Ecto neural progenitor cell (in vitro differentiated cells): ENCODE measurements at places on chromosomes 7 and 10.

DNA sequence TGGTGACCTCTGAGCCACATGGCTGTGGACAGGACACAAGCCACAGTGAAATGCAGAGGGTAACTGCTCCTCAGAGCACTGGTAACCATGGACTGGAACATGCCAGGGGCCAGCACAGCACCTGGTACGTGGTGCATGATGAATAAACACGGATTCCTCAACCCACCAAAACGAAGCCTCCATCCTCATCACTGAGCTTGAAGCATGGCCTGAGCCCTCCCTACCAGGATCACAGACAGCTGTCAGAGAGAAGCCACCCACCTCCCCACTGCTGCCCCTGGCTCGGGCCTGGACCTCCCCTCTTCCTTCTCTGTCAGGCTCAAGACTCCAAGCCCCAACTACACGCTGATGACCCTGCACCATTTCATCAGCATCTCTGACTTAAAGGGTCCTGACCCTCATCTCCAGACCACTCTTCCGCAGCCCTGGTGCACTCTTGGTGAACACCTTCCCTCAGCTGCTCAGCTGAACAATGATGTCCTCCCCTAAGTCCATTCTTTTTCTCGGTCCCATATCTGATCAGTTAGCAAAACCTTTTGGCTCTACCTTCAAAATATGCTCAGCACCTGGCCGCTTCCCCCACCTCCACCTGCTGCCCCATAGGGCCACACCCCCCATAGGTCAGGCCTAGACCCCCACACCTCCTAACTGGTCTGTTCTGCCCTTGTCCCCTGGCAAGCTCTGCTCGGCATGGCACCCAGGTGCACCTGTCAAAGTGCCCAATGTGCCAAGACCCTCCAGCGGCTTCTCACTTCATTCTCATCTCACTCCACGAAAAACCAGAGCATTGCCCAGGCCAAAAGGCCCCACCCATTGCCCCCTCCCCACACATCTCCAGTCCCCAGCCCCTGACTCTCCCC, 141.1 kb downstream of the MAPK8 start:
- DNase-seq = no peak

- no peak for DNase-seq
These were observed 213.2 kb upstream of the HPS1 start for GRCh38 chr10:98659951-98660350.

- no peak for DNase-seq
These were observed 222.9 kb upstream of the PITRM1 start for GRCh38 chr10:3395458-3395861.

DNA sequence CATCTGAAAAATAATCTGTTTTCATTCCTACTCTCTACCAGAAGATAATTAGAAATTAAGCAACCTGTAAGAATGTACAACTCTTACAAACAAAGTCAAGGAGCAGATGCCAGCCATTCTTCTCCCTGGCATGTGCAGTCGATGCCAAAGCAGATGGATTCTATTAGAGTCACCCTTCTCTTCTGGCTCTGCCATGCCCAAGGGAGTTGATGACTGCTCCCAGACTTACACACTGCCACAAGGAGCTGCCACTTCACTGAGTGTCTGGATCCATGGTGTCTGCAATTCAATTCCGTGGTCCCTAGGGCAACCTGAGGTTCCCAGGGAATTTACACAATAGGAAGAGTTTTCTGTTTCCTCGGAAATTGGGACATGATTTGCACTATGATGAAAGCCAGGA, 89.1 kb upstream of the IFRD1 start:
- no peak for DNase-seq

DNA sequence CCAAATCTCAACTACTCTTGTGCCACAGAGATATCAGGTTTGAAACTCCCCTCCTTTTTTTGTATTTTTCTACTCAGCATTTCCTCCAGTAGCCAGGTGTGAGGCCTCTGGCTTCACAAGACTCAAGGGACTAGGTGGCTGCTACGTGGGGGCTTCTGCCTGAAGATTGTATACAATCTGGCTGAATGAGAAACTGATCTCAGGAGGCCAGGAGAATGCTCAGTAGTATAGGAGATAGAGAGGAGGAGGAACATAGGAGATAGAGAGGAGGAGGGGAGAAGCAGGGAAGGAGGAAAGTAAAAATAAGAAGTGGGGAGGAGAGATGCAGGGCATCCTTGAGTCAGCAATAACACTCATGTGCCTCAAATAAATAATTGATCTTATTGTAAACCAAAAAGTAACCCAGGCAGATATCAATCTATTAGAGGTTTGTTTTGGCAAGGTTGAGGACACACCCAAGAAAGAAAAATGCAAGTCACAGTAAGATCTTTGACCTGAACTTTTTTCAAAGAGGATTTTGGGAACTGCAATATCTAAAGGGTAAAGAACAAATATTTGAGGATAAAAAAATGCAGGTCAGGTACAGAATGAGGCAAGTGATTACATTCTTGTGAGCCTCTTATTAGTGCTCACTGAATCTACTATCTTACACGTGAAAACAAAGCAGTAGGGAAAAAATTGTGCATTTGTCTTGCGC, 36.8 kb downstream of the AKR1C8 start:
- DNase-seq = no peak

DNA sequence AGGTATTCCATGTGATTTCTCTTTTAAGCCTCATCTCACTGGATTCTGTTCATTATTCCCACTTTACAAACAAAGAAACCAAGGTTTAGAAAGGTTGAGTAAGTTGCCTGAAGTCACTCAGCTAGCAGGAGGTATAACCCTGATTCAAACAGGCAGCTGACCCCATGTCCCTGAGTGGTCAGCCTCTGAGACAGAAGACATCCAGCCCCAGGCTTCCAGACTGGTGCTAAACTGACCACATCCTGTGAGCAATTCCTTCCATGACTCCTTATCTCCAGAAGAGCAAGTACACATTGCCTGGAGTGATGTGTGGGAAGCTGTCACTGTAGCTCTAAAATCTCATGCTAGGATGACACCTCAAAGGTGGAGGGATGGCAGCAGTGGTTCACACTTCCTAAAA, 3.7 kb downstream of the PLPP4 start:
- DNase-seq = no peak

GRCh38 chr10:128149267-128150014, 23.2 kb upstream of the MKI67 start:
- DNase-seq = no peak

- DNase-seq = no peak
These were observed 80.7 kb downstream of the PHTF2 start for GRCh38 chr7:77879272-77879671.

GRCh38 chr10:63584725-63585035, 63.5 kb downstream of the REEP3 start:
- no peak for DNase-seq

DNA sequence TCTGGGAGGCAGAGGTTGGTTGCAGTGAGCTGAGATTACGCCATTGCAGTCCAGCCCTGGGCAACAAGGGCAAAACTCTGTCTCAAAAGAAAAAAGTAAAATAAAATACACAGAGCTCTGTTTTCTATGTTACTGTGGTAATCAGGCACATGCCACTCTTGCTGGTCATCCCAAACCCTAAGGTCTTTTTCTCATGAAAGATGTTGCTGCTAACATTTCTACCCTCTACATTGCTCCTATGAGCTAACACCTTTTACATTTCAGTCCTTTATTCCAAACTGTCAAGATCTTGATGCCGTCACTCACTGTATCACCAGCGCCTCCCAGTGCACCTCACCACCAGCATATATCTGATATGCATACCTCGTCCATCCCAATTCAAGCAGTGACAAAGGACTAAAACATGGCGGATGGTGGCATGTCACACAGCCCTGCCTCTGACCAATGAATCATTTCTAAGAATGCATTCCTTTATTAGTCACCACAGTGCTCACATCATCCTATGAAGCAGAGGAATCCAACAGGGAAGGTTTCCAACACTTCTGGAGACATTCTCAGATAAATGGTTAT, 4.3 kb downstream of the DAGLB start:
- DNase-seq = no peak

DNA sequence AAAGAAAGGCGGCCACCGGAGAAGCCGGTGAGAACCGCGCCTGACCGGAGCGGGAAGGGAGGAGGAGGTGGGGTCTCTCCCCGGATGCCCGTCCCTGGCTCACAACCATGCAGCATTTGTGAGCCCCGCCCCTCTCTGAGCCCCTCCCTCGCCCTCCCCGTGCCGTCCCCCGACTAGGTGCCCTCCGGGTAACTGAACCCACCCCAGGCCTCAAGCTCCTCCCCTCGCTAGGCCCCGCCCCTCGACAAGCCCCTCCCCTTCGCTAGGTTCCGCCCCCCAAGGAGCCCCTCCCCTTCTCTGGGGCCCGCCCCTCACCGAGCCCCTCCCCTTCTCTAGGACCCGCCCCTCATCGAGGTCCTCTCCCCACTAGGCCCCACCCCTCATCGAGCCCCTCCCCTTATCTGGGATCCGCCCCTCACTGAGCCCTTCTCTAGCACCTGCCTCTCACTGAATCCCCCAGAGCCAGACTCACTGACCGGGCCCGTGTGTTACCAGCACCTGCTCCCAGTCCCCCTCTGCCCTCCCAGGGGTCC, 42.2 kb upstream of the HSPB1 start:
- DNase-seq = peak; percentile 97

DNA sequence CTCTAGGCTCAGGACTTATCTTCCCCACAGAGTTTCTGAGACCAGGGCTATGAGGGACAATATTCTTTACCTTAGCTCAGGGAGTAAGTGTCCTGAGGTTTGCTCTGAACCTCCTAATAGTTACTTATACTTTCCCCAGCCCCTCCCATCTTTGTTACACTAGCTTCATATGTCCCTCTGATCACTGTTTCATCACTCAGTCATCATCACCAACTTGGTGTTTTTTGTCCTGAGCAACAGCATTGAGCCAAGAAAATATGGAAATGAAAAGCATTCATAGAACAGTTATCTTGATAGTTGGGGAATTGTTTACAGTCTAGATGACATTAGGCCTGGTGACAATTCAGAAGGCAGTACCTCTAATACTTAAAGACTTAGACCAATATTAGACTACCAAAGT, at the start of gene PRSS37:
PRSS37 (minus strand) TSS at position 101 of the 400 bp plus-strand sequence. CDS start 436 bp downstream, outside the sequence.
- no peak for DNase-seq

GRCh38 chr10:23096802-23097549, 1.6 kb downstream of the MSRB2 start:
- no peak for DNase-seq

DNA sequence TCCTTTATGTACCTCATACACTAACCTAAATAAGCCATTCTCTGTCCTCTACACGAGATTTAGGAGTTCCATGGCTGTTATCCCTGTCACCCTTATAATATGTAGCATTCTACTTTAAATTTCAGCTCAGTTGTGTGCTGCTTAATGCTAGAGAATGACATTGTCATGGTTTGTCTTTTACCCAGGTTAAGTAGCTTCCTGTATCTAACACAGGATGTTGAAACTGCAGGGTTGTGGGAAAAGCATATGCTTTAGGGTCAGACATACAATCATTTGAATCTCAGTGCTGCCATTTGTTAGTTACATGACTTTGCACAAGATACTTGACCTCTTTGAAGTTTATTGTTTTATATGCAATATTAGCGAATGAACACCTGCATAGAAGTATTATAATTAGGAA, 235.1 kb upstream of the CACNA2D1 start:
- DNase-seq = no peak

- DNase-seq = no peak
These were observed 4.2 kb upstream of the PILRA start for GRCh38 chr7:100369105-100369504.

DNA sequence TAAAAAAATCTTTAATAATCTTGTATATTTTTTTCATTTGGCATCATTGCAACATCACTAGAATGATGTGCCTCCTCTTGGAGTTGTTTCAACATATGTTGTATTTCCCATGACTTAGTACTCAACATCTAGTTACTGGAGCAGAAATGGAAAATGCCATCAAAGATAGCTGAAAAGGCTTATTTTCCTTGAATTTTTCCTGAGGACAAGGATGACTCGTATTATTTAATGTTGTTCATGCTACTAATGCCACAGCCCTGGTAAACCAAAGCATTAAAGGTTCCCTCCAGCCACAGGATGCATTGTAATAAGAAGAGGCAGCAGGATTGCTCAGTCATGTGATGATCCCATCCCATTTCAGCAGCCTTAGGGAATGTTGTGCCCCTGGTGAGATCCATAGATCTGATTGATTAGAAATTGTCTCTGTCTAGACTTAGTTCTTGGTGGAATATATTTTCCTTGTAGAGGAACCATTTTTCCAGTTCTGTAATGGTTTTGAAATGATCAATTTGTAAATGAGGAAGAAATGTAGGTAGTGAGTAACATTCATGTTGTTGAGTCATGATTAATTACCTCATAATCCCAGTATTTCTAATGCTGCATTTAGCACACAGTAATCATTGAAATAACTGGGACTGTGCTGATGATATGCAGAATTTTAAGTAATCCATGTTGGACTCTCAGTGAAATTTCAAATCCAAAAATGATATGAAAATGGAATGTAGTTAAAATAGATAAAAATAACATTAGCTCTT, 91.3 kb upstream of the SMIM30 start:
- DNase-seq = no peak

- no peak for DNase-seq
These were observed 108.3 kb downstream of the MAPK8 start for GRCh38 chr10:48414778-48415177.

DNA sequence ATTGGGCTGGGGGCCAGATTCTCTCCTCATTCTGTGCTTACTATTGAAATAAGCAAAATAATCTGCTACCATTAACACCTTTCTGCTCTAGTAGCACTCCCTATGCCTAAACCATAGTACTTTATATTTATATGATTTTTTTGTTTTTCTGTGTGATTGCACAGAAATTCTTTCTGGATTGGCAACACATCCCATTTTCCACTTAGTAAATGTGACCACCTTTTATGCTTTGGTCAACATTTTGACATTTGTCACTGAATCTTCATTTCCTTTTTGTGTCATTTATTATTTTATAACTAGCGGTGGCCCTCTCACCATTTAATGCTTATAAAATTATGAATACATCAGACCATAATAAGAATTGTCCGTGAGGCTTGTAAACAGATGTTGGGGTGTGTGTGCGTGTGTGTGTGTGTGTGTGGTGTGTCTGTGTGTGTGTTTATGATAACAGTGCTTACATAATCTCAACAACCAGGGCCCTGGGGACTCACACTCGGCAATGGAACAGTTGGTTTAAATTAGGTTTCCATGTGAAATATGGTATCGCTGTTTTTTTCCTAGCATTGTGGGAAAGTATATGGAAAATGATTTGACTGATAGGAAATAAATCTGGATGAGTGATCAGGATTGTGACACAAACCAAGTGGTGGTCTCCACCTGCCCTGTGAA, 138.9 kb downstream of the NOC3L start:
- DNase-seq = no peak

- DNase-seq = no peak
These were observed 167.7 kb upstream of the ADO start for GRCh38 chr10:62636825-62637248.

DNA sequence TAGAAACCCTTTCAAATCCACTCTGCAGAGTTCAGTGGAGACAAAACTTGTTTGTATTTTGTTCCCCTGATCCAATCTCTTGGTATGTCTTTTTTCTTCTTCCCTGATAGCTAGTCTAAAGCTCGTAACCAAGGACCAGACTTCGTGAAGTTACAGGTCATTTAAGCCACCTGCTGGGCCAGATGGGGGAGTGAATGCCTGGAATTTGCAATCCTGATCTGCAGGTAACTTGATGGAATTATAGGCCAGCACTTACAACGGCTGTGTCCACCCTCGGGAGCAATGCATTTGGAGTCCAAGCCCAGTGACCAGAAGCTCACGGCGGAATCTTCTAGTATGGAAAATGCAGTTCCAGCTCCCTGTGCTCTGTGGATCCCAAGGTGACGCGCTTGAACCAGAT, 566.9 kb downstream of the TCERG1L start:
- DNase-seq = no peak

GRCh38 chr7:90892213-90892612, 296.1 kb downstream of the CDK14 start:
- DNase-seq = no peak
